ENCODE measurements at places on chromosomes 3 and 15.

- no peak for DNase-seq
Measured at GRCh38 chr15:57468486-57468885, 92.2 kb downstream of the CGNL1 start.

DNA sequence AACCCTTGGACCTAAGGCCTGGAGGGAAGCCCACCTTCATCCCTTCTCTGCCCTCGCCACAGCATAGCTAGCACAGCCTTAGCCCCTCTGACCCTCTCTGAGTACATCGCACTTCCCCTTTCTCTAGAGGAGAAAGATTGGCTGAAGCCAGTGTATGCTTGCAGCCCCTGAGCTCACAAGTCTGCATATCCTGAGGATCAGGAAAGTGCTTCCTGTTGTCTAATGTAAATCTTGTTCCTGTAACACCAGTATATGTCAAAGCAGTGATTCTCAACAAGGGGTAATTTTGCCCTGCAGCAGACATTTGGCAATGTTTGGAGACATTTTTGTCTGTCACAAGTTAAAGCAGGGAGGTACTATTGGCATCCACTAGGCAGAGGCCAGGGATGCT is 2.2 kb upstream of the PRKCD start:
- no peak for DNase-seq

- DNase-seq, result no peak
Measured at GRCh38 chr3:43542328-43543043, 79.3 kb downstream of the ANO10 start.

DNA sequence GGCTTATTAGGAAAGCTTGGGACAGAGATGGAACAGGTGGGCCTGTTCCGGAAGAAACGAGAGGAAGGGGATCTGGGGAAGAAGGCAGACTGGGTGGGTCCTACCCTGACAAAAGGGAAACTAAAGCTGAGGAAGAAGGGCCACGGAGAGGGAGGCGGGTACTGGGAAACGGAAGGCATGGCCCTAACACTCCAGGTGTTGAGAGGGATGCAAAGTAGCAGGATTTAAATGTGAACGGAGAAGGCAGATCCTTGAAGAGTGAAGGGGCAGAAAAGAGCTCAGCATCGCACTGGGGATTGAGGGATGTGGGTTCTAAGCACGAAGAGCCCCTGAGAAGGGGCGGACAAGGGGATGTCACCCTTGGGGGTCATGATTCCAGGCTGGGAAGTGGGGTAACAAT is 735 bp downstream of the STIMATE start:
- DNase-seq, result no peak

DNA sequence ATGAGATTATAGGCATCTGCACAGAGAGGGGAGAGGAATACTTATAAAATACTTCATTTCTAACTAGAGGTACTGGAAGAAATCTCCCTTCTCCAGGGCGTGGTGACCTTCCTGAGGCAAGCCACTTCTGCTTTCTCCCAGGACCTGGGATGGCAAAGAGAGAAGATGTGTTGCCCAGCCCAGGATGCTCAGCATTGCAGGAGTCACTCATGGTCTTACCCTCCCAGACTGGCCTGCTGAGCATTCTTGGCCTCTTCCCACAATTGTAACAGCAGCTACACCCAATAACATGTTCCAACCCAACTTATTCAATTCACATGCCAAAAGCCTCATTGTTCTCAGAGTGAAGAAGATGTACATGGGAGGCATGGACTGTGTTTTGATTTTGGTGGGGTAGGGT is 37.9 kb downstream of the IL20RB start:
- no peak for DNase-seq

GRCh38 chr3:115436767-115437301 is 186.5 kb upstream of the GAP43 start:
- no peak for DNase-seq

DNA sequence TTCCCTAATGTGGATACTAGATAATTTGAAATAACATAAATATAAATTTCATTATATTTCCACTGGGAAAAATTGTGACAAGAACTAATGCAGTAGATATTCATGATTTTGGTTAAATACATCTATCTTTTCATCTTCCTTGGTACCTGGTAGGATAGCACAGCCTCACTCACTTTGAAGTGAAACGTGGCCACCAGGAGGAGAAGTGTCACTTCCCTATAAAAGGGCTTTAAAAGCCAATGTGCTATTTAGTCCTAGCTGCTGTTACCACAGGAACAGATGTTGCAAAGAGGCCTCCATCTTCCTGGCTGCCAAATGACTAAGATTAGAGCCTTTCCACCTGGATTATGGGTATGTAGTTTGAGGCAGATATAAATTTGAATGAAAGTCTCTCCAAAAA is 140.0 kb downstream of the PLOD2 start:
- no peak for DNase-seq

- no peak for DNase-seq
Measured at GRCh38 chr3:32002561-32003368, 21.2 kb downstream of the ZNF860 start.

GRCh38 chr15:94259121-94259751 is 27.9 kb downstream of the MCTP2 start:
- no peak for DNase-seq

DNA sequence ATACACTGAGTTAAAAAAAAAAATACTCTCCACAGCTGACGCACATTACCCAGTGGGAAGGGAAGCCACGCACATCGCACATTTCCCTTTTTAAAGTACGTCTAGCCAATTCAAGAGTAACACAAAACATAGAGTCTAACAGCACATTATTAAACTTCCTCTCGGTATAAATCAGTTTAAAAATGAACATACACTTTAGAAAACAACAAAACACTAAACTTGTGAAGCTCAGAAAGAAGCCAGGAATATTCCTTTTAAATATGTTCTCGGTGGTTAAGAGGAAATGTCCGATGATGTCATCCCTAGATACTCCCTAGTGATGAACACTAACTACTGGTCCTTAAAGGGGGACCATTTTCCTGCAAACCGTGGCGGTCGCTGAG is 721 bp downstream of the MYEF2 start:
- no peak for DNase-seq

DNA sequence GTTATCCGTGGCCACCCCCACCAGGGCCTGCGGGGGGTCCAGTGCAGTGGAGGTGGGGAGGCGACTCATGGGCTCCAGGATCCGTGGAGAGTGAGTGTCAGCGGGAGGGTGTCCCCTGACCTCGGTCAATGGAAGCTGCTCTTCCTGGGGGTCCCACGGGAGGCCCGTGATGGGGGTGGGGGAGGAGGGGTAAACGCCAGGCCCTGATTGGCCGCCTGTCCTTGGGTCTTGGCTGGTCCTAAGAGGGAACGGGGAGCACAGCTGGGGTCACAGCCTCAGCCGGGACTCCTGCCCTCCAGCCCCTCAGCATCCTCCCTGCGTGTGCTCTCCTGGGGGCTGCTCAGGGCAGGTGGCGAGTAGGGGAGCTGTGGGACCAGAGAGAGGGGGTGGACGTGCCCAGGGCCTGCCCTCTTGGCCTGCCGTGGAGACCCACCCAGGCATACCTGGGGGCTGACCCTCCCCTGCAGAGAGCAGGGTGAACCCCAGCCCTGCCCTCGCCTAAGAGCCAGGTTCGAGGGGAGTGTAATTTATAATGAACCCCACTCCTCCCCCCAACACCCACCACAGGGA is 184.6 kb downstream of the GOLGA6L6 start:
- no peak for DNase-seq

DNA sequence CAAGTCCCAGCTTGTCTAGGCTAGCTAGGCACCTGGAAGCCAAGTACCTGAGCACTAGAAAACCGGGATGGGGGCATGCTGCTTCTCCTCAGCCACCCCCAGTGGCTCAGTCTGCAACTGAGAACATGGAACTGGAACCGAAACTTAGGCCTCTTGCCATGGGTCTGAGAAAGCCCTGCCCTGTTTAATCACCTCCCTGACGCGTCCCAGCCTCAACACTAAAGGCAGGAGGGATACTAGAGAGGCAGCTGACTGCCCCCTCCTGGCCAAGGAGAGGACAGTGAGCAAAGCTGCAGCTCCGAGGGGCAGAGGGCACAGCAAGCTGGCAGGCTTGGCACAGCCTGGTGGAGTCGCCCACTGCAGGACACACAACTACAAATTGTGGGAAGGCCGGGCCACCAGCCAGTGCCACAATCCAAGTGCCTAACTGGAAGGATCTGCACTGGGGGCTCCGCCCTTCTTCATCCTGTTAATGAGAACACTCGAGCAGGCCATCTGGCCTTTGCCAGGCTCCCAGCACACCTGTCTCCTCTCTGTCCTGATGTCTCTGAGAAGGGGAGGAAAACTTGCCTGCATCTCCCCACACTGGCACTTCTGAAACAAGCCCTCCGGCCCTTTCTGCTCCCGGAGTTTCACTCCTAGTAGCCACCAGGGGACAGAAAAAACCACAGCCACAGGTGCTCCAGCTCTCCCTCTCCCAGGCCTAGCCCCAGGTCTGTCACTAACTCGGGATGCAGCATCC is 53.7 kb downstream of the BDH1 start:
- DNase-seq, result no peak

DNA sequence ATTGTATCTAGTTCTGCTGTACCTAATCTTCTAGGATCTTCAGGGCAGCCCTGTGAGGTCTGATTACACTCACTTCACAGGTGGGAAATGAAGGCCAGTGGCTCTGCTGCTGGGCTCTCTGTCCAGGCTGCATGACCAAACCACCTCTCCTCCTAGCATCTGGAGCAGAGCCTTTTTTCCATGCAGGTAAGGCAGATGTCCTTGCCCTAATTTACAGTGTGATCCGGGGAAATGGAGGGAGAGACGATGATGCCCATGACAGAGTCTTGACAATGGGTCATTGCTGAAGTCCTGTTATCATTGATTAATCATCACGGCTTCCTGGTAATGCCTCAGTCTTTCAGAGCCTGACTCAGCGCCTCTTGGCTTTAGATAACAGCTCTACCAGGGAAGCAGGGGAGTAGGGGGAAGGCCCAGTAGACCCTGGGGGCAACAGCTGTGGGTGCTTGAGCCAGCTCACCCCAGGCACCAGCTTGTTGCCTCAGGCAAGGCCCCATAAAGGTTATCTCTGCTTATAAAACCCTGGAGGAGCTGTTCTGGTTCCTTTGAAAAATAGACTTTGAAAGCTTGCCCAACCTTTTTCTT is 153.4 kb downstream of the GABRG3 start:
- DNase-seq, result no peak

DNA sequence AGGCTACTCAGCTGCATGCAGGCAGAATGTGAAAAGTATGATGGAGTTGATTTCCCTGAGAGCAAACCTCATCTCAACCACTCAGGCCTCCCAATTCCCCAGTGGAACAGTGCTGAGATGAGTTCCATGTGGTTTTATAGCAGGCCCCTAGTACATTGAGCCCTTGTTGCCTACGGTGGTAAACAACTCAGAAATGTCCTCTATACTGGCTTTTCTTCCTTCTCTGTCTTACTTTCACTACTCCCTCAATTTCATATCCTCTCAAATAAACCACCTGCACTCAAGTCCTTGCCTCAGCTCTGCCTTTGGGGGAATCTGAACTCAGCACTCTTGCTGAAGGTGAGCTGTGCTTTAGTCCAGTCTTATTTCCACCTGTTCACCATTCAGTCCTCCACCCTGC is 399.9 kb downstream of the PDCD6IP start:
- DNase-seq, result no peak

GRCh38 chr15:64525828-64526530 is 65.6 kb downstream of the ZNF609 start:
- DNase-seq, result no peak

- no peak for DNase-seq
Measured at GRCh38 chr3:52851348-52851747, 16.5 kb upstream of the MUSTN1 start.

GRCh38 chr3:56302417-56302816 is 165.8 kb downstream of the ERC2 start:
- no peak for DNase-seq

- no peak for DNase-seq
Measured at GRCh38 chr3:148379763-148380382, 317.8 kb upstream of the AGTR1 start.

- DNase-seq, result no peak
Measured at GRCh38 chr15:69298697-69299441, at the start of gene PAQR5. Gene PAQR5, plus strand, starts transcription at chr15:69298912. Its CDS starts 61,169 bp downstream, at chr15:69360081.

- DNase-seq, result no peak
Measured at GRCh38 chr3:142273501-142273900, 48.1 kb upstream of the GK5 start.

GRCh38 chr15:60554494-60554893 is 75.6 kb upstream of the ICE2 start:
- DNase-seq, result no peak

DNA sequence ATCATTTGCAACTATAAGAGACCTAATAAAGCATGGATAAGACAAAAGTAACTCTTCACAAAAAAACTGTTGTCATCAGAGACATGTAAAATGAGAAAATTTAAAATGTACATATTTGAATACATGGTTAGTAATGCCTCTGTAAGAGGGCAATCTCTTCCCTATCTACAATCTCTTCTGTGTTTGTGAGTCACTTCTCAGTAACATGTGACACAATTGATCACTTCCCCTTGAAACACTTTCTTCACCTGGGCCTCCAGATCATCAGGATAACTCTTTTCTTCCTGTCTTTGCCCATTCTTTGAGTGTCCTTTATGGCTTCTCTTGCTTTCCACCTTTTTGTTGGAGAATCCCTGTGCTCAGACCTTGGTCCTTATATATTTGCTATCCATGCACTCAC is 50.4 kb downstream of the TFDP2 start:
- DNase-seq, result no peak

DNA sequence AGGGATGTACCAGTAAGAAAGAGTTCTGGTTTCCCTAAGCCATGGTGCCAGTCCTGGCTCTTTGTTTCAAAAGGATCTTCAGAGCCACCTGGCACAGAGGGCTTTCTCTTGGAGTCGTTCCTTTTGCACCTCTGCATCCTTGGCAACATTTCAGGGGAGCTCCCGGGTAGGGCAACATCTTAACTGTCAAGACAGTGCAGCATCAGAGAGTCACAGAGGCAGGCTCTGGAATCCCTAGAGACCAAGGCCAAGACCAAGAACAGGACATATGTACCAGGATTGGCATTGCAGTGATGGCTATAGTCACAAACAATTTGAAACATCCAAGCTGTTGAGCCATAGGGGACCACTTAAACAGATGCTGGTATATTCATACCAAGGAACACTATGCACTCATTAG is 129.4 kb upstream of the ADPGK start:
- no peak for DNase-seq

DNA sequence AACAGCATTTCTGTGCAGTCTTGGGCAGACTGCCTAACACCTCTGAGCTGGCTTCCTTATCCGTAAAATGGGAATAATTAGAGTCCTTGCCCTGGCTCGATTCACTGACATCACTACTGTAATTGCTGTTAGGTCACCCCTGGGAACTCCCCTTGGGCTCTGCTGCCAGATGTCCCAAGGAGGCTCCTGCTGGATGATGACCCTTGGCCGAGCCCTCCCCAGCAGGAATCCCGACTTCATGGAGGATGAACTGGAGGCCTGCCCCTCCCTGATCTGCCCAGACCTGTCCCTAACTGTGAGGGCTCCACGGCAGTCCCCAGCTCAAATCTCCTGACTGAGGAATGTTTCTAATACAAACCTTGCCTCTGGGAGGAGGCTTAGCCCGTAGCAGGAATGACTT is 18.0 kb downstream of the ESYT3 start:
- DNase-seq, result no peak

DNA sequence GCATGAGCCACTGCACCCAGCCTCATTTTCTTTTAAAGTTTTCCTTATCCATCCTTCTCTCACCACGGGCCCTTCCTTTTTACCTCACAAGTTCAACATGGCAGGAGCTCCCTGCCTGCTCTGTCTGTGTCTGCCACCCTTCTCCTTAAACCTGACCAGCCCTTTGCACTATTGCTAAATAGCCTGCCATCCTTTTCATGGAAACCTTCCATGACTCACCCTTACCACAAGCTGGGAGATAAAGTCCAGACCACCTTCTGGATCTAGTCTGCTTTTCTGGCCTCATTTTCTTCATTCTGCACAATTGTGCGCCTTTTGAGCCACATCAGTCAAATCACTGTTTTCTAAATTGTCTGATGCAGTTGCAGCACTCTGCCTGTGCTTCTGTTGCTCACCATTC is 8.9 kb downstream of the PARP14 start:
- no peak for DNase-seq
